ENCODE measurements at places on chromosomes 6 and 20. TPM values are rescaled to one million over a fixed set of nuclear protein-coding genes. Genes with fewer than 3 reads are reported as not detected.

Gene BTN1A1
- total RNA-seq: not detected

Gene RIPOR2
- total RNA-seq: 5.2 TPM

Gene CPNE5
- 0.81 TPM for total RNA-seq

Gene CCDC170
- total RNA-seq: 1.1 TPM

Gene GCLC
- total RNA-seq: 29.8 TPM

Gene CLDN20
- total RNA-seq: 0.68 TPM

Gene C6orf15
- total RNA-seq: 17.8 TPM

Gene DDAH2
- total RNA-seq: 124 TPM

Gene LAMA4
- total RNA-seq: 16.2 TPM

Gene TGM2
- total RNA-seq: 3.7 TPM

Gene MPIG6B
- total RNA-seq: 10.5 TPM

Gene PLCB4
- 8.3 TPM for total RNA-seq

Gene CD93
- 12.7 TPM for total RNA-seq

Gene FOXC1
- 39.0 TPM for total RNA-seq

Gene WFDC10B
- not detected for total RNA-seq

Gene RIPPLY2
- not detected for total RNA-seq

Gene CALHM5
- total RNA-seq: 1.0 TPM

Gene FAM162B
- 5.6 TPM for total RNA-seq

Gene RPP40
- total RNA-seq: 8.8 TPM

Gene PRL
- not detected for total RNA-seq

Gene SNRNP48
- 8.9 TPM for total RNA-seq

Gene APOBEC2
- total RNA-seq: not detected

Gene FAM83C
- total RNA-seq: 65.0 TPM

Gene WFDC5
- 402 TPM for total RNA-seq

Gene DUSP15
- total RNA-seq: not detected
